ENCODE measurements at places on chromosomes 4 and X.

DNA sequence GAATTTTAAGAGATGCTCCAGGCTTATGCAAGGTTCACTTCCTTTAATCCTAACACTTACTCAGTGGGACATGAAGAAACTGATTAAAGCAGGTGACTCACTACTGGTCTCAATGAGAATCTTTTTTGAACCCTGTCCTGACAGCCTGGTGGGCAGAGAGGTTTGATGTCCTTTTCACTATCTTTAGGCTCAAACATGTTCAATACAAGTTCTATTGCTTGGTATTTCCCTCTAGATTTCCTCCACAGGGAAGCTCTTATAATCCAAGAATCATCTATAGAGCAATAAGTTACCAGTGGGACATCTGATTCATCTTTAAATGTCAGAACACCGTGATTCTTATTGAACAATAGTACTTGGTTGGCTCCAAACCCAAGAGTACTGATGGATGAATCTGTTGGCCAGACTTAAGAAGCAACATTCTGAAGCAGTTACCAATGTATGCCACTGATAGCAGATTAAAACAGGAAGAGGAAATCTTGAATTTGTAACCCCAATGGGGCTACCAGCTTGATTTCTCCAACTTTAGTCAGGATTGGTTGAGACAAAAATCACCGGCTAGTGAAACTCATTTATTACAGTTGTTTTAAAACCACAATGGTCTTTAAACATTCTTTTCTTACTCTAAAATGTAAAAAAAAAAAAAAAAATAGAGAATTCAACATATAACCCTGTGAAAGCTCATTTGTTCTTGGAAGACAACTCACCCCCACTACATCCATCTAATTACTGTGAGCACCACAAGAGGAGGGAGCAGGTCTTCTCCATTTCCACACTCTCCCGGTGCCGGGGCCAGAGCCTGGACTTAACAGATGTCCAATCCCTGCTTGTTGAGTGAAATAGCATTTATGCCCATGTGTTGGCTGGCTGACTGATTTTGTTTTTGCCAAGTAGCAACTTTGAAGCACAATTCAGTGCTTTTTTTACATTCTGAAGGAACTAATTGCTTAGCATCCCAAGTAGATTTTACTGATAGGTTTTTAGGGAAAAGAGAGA, 43.3 kb downstream of the FGFBP1 start:
- DNase-seq: no peak

- no peak for DNase-seq
Observed at GRCh38 chr4:171719691-171720090, 93.5 kb upstream of the GALNTL6 start.

DNA sequence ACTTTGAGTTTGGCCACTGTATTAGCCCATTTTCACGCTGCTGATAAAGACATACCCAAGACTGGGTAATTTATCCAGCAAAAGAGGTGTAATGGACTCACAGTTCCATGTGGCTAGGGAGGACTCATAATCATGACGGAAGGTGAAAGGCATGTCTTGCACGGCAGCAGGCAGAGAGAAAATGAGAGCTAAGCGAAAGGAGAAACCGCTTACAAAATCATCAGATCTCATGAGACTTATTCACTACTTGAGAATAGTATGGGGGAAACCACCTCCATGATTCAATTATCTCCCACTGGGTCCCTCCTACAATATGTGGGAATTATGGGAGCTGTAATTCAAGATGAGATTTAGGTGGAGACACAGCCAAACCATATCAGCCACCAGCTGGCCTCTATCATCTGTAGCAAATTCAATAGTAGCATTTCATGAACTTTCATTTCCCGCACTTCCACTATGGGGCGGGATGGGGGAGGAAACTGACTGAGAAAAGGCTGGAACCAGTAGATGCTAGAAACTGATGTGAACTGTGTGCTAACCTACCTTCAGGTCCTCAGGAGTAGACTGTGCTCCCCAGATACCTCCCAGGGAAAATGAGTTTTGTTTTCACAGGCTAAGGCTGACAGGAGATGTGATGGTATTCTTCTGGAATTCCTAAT, 35.3 kb upstream of the LGI2 start:
- DNase-seq: no peak

DNA sequence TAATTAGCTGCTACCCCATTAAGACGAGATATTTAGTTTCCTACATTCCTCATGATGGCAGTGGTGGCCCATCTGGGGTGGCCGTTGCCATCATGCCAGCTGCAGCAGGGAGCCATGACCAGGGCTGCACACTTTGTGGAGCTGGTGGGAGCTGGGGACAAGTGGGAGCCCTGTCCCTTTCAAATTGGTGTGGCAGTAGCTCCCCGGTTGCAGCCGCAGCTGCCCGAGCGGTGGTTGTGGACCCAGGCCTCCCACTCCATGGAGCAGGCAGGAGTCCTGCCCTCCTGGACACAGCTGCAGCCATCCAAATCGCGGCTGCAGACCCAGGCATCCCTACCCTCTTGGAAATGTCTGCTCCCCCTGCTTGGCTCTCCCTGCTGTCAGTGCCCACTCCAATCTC, 9.3 kb upstream of the SYTL5 start:
- no peak for DNase-seq

DNA sequence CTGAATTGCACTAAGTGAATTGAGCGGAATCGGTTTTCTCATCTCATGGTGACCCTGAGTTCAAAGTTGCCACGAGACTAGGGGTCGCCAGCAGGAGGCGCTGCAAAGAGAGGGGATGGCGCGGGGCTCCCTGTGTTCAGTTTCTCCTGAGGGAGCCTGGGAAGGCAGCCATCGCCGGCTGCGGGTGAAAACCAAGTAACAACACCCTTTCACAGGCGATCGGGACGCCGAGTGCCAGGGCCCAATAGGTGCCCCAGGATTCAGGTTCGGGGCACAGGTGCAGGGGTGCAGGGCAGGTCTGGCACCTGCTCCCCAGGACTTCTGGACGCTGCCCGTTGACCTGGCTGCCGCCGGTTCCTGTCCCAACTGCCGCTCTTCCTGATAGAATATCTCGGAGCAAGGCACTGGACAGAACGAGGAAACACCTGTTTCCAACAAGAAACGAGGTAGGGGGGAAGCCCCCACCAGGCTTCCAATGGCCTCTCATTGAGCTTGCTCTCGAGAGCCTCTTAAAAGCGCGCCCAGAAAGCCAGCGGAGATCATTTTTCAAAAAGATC, 1.1 kb upstream of the FGF16 start:
- no peak for DNase-seq

DNA sequence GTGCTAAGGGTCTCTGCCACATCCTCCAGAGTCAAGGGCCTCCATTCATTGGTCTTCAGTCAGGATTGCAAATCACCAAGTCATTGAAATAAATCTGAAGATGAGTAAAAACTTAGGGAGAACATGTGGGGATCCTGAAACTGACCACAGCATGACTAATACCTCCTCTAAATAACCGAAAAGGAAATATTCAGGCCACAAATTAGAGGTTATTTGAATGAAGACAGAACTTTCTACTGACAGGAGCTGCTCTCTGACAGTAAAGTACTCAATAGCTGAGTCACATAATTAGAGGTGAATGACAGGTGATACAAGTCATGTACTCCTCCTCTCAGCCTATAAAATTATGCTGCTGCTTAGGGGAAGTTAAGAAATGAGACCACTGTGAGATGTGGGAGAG, 240.2 kb upstream of the F9 start:
- no peak for DNase-seq

- DNase-seq: no peak
Observed at GRCh38 chr4:56187688-56188087, 199.6 kb downstream of the AASDH start.

DNA sequence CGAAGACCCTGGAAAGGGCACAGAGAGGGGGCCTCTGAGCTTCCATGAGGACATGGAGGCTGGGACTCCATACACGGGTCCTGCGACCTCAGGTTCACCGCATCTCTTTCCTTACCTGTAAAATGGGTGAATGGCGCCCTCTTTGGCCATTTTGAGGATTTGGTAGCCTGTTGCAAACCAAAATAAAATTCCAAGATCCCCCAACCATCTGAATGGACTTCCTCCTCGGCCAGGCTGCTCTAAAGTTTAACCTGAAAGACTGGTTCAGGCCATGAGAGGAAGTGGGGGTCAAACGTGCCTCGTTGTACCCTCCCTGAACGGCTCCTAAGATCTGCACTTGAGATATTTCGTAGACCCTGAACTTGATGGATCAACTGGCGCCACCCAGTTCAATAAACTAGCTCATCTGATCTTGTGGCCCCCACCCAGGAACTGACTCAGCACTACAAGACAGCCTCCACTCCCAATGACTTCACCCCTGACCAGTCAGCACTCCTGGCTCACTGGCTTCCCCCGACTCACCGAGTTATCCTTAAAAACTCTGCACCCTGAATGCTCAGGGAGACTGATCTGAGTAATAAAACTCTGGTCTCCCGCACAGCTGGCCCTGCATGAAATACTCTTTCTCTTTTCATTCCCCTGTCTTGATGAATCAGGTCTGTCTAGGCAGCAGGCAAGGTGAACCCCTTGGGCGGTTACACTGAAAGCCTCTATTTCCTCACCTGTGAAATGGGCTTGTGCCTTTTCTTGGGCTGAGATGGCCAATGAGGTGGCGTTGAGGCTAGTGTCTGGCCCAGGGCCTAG, 32.9 kb upstream of the GPR78 start:
- no peak for DNase-seq

- DNase-seq: no peak
Observed at GRCh38 chrX:15170927-15171326, 99.0 kb downstream of the ASB9 start.

DNA sequence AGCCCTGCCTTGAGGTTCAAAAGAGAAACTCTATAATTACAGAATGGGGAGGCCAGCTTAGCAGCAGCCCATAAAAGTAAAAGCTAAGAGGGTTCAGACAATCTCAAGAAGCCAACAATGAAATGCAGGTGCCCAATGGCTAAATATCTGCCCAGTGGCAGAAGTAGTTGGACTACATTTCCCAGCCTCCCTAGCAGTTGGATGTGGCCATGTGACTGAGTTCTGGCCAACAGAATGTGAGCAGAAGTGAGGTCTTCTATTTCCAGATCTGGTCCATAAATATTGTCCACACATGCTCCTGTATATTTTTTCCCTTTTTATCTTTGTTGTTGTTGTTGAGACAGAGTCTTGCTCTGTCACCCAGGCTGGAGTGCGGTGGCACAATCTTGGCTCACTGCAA, 127.9 kb upstream of the NHS start:
- no peak for DNase-seq

DNA sequence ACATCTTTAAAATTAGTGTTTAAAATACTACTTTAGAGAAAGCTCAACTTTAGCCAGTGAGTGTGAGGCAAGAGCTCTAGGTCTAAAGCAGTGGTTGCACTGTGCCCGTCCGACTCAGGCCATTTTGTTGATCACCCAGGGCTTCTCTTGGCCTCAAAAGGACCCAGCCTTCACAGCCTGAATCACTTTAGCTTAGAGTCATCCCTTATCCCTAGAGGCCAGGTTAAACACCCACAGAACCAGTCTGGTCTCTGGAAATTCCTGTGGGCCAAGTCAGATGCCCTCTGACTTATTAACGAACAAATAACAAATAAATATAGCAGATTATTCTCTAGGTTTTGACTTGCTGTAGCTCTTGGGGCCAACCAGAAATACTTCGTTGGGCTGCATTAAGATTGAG, 102.3 kb downstream of the WWC2 start:
- DNase-seq: no peak

GRCh38 chr4:63349674-63350025, 1059.6 kb downstream of the TECRL start:
- DNase-seq: no peak

GRCh38 chr4:122341886-122342285, 36.9 kb upstream of the ADAD1 start:
- no peak for DNase-seq

DNA sequence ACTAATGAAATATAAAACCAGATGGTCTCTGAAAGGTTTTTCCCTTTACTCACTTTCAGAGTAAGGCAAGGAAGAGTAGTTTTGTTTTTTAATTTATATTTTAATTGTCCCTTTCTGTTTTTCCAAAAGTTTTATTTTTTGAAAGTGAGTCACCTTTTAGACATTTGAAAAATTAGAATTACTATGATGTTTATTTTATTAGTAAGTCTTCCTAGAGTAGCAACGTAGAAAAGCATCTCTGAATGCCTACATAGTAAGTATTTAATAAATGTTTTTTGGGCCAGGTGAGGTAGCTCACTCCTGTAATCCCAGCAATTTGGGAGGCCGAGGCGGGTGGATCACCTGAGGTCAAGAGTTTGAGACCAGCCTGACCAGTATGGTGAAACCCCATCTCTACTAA, 51.1 kb downstream of the TET2 start:
- no peak for DNase-seq

DNA sequence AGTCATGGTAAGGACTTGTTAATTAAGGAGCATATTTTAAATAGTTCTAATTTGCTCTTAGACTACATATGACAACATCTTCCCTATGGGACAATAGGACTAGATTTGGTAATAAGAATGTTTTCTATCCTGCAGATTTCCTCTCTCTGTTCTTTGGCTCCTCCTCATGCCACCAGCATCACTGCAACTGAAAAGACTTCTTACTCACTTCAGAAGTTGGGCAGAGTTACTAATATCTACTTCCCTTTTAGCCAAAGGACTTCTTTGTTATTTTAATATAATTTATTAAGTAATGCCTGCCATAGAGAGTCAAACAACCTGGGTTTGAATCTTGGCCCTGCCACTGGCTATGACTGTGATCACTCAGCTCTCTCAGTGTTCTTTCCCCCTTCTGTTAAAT, 16.4 kb downstream of the MMAA start:
- DNase-seq: no peak

- DNase-seq: no peak
Observed at GRCh38 chr4:53613428-53613827, 22.1 kb upstream of the LNX1 start.

Data from CD4-positive, alpha-beta T cell treated with Interleukin-4 for 1 hour (primary cell).